Vein endothelial cell (primary cell): ENCODE measurements at places on chromosomes 4 and X. TPM values are rescaled to one million over a fixed set of nuclear protein-coding genes. Genes with fewer than 3 reads are reported as not detected.

Gene PRDM5
- 8.2 and 9.9 TPM in 2 replicates for total RNA-seq

Gene ATP1B4
- total RNA-seq = not detected in 2 replicates

Gene C1QTNF7
- total RNA-seq = not detected in 2 replicates

Gene CLNK
- total RNA-seq = not detected in 2 replicates

Gene SPON2
- 0.65 and 1.3 TPM in 2 replicates for total RNA-seq

Gene FAAH2
- total RNA-seq = 0.33 and 0.96 TPM in 2 replicates

Gene SRPK3
- total RNA-seq = not detected in 2 replicates

Gene ANAPC10
- 23.5 and 25.7 TPM in 2 replicates for total RNA-seq

Gene OTUD6A
- total RNA-seq = not detected in 2 replicates

Gene SYTL5
- under 0.01 and 0.10 TPM in 2 replicates for total RNA-seq

Gene AKAP17A
- total RNA-seq = 24.3 and 28.4 TPM in 2 replicates

Gene SLAIN2
- total RNA-seq = 38.2 and 52.4 TPM in 2 replicates

Gene SSX4
- not detected in 2 replicates for total RNA-seq

Gene AFP
- total RNA-seq = not detected in 2 replicates

Gene KLF8
- total RNA-seq = 0.65 and 1.4 TPM in 2 replicates
